HFFc6 (cell line): ENCODE measurements at places on chromosomes 13 and 19.

DNA sequence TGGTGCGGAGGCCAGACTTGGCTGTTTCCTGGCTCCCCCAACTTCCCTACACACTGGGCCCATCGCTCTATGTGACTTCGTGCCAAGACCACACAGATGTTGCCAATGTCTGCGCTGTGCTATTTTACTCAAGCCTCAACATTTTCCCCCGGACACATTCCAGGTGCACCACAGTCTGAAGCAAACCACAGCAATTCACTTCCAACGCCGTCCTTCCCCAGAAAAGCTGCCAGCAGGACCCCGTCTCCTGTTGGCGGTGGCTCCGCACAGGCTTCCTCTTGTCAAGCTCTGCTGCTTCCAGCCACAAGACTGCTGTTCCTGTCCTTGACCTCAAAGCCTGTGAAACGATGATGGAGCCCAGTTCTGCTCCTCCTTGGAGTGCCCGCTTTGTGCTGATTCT lies 100.7 kb downstream of the CRYL1 start:
- no peak for DNase-seq
- peaks cover 23% of the 10 kb centered on the region for H3K4me1 ChIP-seq
- H3K36me3 ChIP-seq = no peaks in the 10 kb centered on the region; the same call in 1 of the 2 replicates
- H3K4me3 ChIP-seq = no peak overlapping the region
- peaks cover 49% of the 10 kb centered on the region for H3K27me3 ChIP-seq
- no peak overlapping the region for H3K27ac ChIP-seq

DNA sequence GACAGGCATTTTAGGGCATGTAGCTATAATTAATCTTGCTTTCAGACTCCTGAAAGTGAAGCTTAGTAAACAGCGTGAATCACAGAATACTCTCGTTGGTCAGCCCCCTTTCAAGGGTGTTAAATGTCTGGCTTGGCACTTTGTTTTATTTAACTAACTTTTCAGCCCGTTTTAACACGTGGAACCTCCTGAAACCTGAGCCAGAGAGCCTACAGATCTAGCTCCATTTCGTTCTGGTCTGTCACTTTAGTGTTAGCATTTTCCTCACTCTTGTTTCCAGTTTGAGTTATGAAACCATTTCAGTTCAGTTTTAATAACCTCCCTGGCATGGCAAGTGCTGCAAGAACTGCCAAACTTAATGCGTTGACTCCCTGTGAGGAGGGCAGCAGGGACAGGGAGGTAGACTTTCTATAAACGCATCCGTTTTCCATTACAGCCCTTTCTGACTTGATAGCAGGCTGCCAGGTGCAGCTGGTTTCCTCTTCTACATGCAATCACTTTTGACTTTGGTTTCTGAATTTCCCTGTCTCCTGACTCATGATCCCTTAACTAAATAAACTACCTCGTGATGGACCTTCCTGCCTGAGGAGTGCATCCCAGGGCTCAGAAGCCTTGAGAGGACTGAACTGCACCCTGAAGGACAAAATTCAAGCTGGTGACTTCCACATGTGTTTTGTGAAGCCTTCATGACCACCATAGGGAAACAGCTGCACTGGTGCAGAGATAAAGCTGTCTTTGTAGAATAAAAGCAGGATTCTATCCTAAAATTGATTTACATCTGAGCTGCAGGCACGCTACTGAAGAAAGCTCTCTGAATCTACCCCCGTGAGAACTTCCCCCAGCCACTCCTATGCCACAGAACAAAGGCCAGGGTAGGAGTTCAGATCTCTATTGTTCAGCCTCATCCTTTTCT lies 192.6 kb downstream of the DLEU7 start:
- H3K4me3 ChIP-seq = no peak overlapping the region
- H3K4me1 ChIP-seq = no peaks in the 10 kb centered on the region
- DNase-seq = no peak
- no peak overlapping the region for H3K27ac ChIP-seq
- H3K27me3 ChIP-seq = peaks cover 28% of the 10 kb centered on the region

DNA sequence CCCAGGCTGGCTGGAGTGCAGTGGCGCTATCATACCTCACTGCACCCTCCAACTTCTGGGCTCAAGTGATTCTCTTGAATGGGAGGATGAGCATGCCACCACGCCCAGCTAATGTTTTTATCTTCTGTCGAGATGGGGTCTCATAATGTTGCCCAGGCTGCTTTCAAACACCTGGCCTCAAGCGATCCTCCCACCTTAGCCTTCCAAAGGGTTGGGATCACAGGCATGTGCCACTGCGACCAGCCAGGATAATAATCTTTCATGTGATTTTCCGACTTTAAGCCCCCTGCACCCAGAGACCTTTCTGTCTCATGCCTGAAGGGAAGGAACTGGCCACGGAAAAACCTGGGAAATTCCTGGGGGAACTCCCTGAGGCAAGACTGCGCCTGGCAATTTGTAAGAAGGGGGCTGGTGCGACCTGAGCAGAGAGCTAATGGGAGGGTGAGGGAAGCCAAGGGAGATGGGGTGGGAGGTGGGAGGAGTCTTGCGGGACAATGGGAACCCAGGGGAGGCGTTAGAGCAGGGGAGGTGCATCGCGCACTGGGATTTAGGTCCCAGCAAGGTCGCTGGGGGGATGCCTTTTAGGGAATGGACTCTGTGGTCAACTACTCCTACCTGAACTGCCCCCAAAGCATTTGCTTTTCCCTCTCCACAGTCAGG lies 1.2 kb upstream of the CCDC124 start:
- H3K4me1 ChIP-seq = peaks cover 19% of the 10 kb centered on the region
- H3K4me3 ChIP-seq = peak overlapping the region; percentile 95
- DNase-seq = no peak
- H3K27ac ChIP-seq = no peak overlapping the region

GRCh38 chr19:8489561-8490394 lies 12.7 kb downstream of the PRAM1 start:
- no peak for DNase-seq
- H3K27me3 ChIP-seq = peaks cover 10% of the 10 kb centered on the region
- no peak overlapping the region for H3K27ac ChIP-seq
- peaks cover 27% of the 10 kb centered on the region for H3K36me3 ChIP-seq
- no peaks in the 10 kb centered on the region for H3K4me1 ChIP-seq

DNA sequence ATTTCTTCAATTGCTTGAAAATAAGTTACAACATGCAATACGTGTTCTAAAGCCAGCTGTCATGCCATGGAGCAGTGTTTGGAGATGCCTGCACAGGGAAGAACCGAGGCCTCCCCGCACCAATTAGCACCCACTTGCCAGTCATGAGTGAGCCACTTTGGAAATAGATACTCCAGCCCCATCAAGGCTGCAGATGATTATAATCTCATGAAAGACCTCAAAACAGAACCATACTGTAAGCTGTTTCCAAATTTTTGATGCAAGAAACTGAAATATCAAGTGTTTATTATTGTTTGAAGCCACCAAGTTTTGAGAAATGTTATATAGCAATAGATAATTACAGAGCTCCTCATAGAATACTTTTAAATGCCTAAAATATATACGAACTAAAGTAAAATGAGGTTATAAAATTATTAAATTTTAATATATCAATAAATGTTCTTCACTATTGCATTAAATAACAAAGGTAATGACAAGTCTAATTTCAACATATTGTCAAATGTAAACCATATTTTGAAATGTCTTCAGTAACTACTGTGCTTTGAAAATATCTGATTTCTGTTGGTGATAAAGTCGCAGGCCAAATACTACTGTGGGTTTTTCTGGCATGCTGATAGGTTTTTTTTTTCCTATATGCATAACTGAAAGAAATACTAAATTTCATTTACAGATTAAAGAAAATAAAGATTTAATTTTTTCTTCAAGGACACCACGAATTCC lies 43.0 kb downstream of the DIAPH3 start:
- H3K36me3 ChIP-seq = peaks cover 17% of the 10 kb centered on the region
- no peak for DNase-seq
- H3K4me3 ChIP-seq = no peak overlapping the region
- peaks cover 7% of the 10 kb centered on the region; the same call in 1 of the 2 replicates for H3K4me1 ChIP-seq
- no peaks in the 10 kb centered on the region; the same call in 1 of the 2 replicates for H3K27me3 ChIP-seq
